ENCODE measurements at places on chromosomes 11 and 22.

GRCh38 chr22:45631841-45632238 lies 39.8 kb upstream of the ATXN10 start:
- no peak for DNase-seq

DNA sequence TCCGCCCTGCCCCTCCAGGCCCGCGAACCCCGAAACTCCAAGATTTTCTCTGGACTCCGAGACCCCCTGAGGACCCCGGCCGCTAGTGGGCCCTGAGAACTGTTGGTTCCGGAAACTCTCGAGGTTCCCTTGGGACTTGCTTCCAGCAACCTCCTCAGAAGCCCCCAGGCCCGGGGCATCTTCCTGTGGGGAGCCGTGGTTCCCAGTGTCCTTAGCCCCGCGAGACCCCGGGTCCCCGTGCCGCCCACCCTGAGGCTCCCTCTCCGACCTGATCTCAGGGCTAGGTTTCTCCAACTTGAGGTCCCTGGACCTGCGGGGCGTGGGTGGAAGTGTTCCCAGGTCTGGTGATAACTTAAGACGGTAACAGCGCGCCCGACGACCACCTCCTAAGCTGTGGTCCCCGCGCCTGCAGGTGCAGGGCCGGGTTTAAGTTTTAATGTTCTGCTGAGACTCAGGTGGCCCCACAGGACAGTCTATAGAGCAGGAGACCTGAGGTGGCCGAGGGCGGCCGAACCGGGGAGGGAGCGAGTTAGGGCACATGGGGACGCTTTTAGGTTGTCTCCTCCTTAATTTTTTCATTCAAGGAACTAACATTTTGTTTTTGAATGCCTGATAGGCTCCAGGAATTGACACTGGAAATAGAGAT lies 720 bp downstream of the FAM118A start:
- DNase-seq: no peak

DNA sequence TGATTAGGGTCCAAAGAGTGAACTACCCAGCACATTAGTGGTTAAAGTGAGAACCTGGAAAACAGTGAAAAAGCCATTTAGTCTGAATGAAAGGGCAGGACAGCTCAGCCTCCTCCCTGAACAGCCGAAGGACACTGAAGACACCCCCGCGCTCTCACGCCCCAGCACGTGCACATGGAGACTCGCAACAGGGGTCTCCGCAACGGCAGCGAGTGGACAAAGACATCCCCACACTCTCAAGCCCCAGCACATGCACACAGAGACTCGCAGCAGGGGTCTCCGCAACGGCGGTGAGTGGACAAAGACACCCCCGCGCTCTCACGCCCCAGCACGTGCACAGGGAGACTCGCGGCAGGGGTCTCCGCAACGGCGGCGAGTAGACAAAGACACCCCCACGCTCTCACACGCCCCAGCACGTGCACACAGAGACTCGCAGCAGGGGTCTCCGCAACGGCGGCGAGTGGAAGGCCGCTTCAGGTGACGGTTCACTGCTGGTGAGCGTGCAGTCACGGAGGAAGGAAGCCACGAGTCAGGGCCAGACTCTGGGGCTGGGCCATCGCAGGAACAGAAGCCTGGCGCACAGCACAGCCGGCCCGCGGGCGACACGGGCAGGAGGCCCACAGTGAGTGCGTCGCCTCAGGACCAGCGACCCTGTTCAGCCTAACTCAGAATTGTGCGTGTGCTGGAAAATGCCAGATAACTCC lies 43.6 kb downstream of the BRD1 start:
- DNase-seq: no peak

DNA sequence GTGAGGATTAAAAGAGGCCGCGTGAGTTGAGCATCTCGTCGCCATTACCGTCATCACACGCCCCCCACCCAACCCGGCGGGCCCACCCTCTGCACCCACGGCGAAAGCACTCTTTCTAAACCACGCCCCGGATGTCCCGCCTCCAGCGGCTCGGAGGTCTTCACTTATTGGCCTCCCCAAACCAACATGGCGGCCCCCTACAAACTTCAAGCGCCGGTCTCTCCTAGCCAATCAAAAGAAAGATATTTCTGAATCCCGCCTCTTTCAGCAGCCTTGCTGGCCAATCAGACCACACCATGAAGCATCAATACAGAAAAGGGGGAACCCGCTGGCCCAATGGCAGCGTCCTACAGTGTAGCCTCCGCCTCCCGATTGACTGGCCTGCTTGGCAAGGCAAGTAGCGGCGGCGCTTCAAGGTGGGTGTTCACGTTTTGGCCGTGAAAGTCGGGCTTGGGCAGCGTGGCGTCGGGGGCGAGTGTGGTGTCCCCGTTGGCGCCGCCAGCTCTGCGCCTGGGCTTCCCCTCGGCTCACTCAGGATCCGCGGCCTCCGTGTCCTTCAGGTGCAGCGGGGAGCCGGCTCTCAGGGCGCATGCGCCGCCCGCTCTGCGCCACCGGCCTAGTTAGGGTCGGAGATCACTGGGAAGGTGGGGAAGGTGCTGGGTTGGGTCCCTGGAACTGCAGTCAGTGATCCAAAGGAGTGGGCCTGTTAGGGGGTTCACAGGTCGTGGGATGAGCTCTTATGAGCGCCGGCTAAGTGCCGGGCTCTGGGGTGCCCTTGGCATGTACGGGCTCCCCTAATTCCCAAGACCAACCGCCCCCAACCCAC lies at the start of gene NDUFS8:
NDUFS8 (plus strand) TSS at position 364 of the 826 bp plus-strand sequence. CDS start 1,471 bp downstream, outside the sequence.
- peak; percentile 100 for DNase-seq

DNA sequence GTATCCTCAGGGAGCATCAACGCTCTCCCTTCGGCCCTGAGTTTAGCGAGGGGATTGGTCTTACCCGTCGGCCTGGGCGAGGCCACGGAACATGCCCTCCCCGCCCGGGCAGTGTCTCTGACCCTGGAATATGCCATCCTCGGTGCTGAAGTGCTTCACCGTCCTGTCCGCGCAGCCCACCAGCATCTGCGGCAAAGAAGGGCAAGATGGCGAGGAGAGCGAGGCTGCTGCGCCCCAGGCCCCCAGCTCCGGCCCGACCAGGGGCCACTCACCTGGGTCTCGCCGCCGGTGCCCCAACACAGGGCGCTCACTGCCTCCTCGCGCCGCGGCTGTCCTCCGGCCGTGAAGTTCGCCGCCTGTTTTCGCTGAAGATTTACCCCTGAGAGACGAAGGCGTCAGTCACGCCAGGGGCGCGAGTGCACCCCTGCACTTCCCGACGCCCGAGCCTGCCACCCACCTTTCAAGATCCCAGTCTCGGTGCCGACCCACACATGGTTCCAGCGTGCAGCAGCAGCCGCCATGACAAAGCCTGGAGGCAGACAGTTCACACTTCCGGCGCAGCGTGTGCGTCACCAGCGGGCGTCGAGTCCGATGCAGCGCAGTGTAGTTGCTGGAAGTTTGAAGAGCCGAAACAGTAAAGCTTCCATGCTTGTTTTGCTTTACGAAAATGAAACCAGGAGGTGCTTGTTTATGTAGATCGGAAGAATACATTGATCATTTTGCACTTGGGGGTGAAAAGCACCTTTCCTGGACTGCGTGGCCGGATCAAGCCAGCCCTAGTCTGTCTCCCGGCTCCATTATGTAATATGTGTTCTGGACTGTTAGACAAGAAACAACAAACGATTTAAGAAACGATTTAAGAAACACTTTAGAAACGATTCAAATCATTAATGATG lies at the start of gene WDR74:
WDR74 (minus strand) TSS at position 541 of the 896 bp plus-strand sequence; CDS start at position 521, 20 bp downstream.
- DNase-seq: peak; percentile 84

DNA sequence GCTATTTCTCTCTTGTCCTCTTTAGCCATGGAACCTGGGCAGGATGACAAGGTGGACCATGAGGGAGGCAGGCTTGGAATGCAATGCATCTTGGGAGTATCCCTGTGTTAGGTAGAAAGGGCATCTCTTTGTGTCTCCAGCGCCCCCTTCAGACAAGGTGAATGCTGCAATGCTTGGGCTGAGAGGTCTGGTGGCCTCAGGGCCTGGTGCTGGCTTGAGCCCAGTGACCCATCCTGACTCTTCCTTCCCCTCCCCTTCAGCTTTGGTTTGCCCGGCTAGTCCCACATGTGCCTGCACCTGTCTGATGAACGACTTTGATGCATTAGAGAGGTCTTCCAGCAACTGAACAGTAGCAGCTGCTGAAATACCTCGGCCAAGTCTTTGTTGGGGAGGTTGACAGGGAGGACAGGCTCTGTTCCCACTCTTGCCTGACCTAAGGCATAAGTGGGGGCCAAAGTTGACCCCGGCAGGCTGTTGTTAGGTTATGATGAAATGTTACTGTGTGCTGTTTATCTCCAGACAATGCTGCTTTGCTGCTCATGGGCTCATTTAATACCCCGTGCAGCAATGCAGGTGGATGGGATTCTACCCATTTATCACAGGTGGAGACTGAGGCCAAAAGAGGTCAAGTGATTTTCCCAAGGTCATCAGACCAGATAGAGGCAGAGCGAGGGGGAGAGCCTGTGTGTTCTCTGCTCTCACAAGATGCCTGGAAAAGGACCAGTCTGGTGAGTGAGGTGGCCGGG lies 22.5 kb downstream of the MYO18B start:
- DNase-seq: no peak

DNA sequence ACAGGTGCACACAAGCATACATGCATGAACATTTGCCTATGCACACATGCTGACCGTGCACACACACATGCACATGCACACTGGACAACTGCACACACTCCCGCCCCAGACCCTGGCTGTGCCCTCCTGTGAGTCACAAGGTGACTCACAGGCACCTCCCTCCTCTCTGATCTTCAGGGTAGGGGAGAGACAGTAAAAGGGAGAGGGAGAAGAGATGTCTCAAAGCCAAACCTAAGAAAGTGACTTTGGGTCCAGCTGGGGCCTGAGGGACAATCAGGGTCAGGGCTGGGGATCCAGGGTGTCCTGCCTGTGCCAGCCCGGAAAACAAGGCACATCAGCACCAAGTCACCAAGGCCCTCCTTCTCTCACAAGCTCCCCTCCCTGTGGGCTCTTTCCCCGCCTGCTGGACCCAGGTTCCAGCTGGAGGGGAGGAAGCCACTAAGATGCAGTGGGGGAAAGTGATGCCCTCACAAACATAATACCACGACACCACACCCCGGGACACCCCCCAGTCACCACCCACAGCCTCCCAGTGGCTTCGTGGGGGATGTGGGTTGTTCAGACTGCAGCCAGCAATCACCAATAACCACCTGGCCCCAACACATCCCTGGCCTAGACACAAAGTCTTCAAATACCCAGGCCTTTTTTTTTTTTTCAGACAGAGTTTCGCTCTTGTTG lies 39.3 kb downstream of the PDGFB start:
- peak; percentile 79 for DNase-seq
